ENCODE measurements at places on chromosomes 16 and 17.

- no peak for DNase-seq
Observed at GRCh38 chr17:20262226-20263114, 204.9 kb downstream of the LGALS9B start.

- no peak for DNase-seq
Observed at GRCh38 chr17:65627891-65628643, 66.6 kb upstream of the AXIN2 start.

DNA sequence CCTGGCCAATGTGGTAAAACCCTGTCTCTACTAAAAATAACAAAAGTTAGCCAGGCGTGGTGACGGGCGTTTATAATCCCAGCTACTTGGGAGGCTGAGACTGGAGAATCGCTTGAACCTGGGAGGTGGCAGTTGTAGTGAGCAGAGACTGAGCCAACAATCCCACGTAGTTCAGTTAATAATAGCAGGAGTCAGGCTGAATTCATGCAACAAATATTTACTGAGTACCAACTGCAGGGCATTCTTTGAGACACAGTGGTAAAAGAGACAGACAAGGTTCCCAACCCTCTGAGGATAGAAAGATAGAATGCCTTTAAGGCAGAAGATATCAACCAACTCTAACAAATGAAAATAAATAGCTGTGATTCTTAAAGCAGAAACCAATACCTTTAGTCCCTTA, 39.1 kb downstream of the SPOP start:
- no peak for DNase-seq

DNA sequence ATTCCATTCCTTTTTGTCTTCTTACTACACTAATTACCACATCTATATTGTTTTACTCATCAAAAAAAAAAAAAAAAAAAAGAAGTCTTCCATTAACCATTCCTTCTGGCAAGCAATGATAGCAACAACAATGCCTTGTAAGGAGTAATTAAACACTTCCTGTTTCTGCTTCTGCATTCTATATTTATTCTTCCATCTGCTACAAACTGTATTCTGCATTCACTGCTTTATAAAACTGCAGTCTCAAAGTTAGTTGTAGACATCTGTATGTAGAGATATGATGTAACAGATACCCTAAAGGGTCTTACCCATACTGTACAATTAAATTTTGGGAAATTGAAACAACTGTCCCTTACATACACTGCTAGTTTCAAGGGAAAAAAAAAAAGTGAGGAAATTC, 28.7 kb upstream of the ABCA6 start:
- no peak for DNase-seq

GRCh38 chr17:75695830-75696271, 25.4 kb upstream of the ITGB4 start:
- no peak for DNase-seq

DNA sequence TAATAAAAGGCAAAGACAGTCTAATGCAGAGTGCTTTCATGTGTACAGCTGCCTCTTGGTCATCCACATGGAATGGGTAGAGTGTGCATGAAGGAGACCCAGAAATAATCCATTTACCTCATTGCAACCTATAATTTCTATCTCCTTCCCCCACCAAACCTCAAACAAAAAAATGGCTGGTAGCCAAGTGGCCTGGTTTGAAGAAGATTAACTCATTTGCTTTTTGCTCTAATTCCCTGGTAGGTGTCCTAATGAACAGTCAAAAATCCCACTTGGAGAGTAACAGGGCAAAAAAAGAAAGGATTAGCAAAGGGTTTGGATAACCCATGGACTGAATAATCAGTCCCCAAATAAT, 13.0 kb upstream of the LYRM9 start:
- DNase-seq, result no peak

DNA sequence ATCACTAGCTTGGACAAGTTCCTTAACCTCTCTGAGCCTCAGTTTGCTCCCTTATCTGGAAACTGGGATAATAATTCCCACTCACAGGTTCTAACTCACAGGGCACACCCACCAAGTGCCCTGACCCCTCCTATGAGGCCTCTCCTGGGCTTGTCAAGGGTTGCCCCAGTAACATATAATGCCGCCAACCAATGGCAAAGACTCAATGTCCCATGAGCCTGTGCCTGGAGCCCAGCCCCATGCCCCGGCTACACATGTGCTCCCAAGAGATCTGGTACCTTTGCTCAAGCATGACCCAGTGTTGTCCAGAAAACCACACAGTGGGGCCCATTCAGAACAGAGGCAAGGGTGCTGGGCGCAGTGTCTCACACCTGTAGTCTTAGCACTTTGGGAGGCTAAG, 8.5 kb upstream of the FBXL19 start:
- no peak for DNase-seq

- no peak for DNase-seq
Observed at GRCh38 chr17:37088459-37088858, 139.7 kb downstream of the AATF start.

- no peak for DNase-seq
Observed at GRCh38 chr17:27477050-27477888, 21.0 kb downstream of the KSR1 start.

- no peak for DNase-seq
Observed at GRCh38 chr17:80873307-80873951, 118.2 kb upstream of the CHMP6 start.

- no peak for DNase-seq
Observed at GRCh38 chr17:68437979-68438822, 19.1 kb downstream of the WIPI1 start.

DNA sequence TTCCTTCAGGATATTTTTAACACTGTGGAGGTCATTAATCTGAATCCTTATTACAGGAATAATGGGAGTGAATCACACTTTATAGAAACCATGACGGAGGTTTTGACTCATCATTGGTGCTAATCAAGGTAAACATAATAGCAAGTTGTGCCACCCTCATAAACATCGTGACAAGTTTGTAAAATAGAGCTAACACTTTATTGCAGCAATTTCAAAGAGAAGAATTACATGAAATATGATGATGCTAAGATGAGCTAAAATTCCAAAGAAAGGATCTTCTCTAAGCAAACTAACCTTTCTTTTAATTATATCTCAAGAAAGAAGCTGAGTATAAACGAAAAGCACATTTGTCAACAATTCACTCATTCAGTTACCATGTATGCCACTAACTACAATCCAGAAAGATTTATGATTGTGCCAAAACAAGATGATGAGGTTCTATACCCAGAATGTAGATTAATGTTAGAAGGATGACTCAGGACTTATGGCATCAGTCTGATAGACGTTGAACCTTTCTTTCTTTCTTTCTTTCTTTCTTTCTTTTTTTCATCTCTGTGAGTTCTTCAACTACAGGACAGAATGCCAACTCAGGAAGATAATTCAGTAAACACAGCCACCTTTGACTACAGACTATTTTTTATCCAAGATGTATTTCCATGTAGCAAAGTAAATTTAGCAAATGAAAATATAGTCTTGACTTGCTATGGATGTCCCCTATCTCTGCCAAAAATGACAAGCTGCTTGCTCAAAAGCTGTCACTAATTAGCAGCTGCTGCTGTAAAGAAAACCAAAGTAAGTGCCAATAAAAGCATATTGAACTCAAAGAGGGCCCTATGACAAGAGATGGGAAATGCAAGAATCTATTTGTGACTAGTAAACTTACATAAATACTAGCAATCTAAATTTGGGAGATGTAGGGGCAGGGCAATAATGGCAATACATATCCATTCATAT, 23.3 kb downstream of the STAT5B start:
- DNase-seq, result no peak

DNA sequence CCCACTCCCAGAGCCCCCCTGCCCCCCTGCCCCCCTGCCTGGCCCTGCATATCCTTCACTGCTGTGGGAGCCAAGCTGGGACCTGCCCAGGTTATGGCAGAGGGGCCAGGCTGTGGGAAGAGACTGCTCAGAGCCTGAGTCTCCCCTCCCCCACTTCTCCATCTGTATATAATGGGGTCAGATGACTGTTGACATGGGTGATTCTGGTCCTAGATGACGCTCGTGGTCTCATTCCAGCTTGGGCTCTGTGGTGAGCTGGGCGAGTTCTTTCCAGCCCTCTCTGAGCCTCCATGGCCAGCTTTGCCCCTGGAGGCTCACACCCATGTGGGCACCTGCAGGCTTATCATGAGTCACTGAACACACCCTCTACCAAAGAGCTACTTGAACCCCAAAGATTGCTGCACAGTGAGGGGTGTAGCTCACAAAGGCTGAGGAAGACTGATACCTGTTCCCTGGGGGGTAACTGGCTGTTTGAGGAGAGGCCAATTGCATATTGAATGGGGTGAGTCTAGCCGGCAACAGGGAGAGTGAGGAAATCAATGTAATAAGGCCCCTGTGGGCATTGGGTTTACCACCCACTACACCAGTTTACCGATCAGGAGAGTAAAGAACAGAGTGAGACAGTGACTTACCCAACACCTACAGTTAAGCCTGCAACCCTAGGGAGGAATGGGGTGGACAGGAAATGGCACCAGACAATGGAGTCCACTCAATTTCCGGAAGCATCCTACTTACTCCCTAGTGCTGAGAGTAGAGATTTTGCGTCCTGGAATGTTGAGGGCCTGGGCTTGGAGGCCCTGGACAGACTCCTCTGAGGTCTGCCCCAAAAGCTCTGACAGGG, 4.2 kb upstream of the SREBF1 start:
- DNase-seq, result no peak

DNA sequence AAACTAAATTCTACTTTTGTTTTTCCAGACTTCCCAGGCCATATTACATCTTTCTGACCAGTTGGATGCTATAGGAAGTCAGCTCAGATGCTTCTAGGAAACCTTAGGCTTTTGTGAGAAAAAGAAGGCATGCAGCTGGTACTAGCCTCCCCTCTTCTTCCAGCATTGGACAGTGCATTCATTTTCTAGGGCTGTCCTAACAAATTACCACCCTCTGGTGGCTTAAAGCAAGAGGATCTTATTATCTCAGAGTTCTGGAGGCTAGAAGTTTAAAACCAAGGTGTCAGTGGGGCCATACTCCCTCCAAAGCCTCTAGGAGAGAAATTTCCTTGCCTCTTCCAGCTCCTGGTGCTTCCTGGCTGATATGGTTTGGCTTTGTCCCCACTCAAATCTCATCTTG, 467.8 kb downstream of the SLC39A11 start:
- no peak for DNase-seq

DNA sequence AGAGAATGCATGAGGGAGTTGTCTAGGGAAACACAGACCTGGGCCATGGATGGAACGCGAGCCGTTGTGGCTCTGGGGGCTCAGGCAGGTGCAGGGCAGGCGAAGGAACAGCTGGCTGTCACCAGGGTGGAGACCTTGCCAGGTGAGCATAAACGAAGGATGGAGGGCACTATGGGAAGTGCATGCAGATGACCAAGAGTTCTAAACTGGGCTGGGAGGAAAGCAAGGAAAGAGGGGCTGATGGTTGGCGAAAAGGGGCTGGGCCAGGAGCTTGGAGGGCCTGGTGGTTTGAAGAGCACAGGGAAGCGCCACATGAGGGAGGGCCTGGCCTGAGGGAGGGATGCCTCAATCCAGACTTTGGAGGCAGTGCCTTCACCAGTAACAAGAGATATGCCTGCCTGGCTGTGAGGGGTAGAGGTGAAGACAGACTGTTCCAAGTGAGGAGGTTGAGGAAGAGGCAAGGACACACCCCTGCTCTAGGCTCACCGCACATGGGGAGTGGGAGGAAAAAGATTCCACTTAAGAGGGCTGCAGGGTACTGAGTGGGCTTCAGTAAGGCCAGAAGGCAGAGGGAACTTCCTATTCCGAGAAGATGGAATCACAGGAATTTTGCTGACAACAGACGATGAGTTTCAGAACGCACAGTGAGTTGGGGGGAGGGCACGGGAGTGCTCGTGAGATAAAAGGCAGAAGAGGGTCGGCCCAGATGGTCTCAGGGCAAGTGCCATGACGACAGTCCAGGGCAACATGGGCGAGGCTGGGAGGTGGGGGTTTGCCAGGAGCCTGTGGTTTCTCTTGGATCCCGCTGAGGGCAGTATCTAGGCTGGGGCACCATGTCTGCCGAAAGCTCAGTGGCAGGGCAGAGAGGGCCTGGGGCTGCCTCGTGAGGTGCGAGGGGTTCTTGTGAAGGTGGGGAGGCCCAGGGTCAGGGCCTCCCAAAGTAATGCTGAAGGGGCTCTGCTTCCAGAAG, 20.6 kb downstream of the B9D1 start:
- DNase-seq, result no peak

DNA sequence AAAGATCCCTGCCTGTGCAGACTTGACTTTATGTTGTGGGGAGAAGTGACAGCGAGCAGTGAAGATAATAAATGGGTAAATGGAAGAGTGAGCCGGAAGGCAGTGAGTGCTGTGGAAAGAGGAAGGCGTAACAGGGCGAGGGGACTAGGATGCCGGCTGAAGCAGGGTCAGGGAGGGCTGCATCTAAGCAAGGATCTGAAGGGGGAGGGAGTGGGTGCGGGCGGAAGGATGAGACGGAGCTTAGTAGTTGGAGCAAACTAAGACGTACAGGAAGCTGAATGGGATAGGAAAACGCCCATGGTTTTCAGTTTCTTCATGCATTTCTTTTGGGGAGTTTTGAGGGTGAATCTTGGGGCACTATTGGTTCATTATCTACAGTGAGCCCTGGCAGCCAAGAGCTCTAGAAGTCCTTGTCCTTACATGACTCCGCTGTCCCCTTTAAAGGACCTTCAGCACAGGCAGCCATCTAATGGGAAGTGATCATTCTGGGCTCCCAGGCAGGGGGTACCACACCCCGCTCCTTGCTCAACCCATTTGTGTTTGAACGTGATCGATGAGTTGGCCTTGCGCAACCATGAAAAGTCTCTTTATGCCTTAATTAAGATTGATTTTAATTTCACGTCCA, 10.4 kb upstream of the NAT9 start:
- DNase-seq, result no peak

DNA sequence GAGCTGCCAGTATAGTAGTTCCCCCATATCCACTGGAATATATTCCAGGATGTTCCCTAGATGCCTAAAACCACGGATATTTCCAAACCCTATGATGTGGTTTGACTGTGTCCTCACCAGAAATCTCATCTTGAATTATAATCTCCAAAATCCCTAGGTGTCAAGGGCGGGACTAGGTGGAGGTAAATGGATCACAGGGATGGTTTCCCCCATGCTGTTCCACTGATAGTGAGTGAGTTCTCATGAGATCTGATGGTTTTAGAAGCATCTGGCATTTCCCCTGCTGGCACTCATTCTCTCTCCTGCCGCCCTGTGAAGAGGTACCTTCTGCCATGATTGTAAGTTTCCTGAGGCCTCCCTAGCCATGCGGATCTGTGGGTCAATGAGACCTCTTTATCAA, 168.6 kb downstream of the MAF start:
- no peak for DNase-seq

DNA sequence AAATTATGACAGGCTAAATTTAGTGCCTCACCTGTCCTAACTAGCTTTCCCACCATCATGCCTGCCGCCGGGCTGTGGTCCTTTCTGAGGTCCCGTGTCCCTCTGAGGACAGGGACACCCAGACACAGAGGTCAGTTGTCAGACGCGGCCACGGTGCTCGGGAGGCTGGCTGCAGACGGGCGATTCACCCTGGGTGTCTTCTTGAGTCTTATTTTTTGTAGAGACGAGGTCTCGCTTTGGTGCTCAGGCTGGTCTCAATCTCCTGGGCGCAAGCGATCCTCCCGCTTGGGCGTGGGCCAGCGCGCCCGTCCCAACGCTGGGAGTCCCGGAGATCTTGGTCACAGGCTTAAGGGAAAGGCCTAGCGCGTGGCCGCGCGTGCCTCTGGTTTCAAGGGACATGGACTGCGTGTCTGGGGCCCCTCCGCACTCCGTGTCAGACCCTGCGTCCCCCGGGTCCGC, 797 bp upstream of the RAB11FIP3 start:
- DNase-seq, result no peak

GRCh38 chr17:44518032-44518431, 14.8 kb upstream of the GPATCH8 start:
- no peak for DNase-seq
